Stimulated activated CD4-positive, alpha-beta T cell treated with anti-CD3 and anti-CD28 coated beads, Interleukin-1b, Interleukin-23, amount 100 ng/mL, for 4 hours (primary cell): ENCODE measurements at places on chromosomes 6 and 20.

DNA sequence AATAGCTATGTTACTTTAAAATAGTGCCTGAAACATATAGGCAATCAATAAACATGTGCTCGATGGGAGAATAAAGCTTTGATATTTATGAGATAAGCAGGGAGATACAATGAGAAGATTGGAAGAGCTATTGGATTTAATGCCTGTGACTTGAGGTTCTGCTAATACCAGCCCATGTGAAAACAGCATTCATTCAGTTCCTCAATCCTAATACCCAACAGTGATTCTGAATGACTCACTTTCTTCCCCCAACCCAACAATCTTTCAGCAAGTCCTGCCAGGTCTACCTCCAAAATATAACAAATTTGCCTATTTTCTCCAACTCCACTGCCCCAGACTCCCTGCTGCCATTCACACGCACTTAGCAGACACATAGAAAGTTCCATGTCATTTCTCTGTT is 26.6 kb upstream of the KLHL31 start:
- DNase-seq: no peak

GRCh38 chr20:36861875-36862801 is 13.8 kb upstream of the TLDC2 start:
- no peak for DNase-seq

GRCh38 chr6:35397806-35398418 is 54.2 kb upstream of the FANCE start:
- DNase-seq: no peak

- DNase-seq: no peak
Measured at GRCh38 chr20:41009946-41010345, 18.7 kb upstream of the TOP1 start.

- no peak for DNase-seq
Measured at GRCh38 chr20:11451793-11452291, 465.9 kb upstream of the BTBD3 start.

DNA sequence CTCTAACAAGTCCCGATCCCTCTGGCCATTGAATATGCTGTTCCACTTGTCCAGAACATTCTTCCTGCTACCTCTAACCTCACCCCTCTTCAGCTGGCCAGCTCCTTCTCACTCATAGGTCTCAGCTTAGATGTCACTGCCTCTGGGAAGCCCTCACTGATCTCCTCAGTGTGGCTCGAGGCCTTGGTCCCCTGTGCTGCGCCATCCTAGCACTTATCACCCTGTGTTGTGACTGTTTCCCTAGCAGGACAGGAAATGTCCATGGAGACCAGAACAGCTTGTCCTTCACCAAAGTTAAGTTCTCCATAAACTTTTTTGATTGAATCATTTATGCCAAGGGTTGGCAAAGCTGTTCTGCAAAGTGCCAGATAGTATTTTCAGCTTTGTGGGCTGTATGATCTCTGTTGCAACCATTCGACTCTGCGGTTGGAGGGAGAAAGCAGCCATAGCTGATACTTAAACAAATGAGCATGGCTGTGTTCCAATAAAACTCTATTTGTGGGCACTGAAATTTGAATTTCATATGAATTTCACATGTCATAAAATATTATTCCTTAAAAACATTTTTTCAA is 6.5 kb upstream of the BNIP5 start:
- DNase-seq: no peak

GRCh38 chr20:62577490-62577836 is 64.8 kb upstream of the SLCO4A1 start:
- no peak for DNase-seq

DNA sequence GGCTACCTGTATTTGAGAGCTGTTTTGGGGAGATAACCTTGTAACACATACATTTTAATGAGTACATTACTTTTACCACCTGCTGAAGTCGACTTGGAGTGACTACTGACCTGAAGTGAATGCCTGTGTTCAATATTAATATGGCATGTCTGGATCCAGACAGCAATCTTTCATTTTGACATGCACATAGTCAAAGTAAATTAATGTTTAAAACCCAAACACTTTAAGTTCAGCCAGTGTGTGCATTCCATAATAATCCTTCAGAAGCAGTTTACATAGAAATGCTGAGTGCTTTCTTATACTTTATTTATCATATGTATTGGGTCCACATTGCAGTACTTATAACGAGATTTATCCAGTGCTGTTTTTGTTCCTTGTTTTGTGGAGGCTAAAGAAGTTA is 38.0 kb downstream of the CDKAL1 start:
- no peak for DNase-seq

DNA sequence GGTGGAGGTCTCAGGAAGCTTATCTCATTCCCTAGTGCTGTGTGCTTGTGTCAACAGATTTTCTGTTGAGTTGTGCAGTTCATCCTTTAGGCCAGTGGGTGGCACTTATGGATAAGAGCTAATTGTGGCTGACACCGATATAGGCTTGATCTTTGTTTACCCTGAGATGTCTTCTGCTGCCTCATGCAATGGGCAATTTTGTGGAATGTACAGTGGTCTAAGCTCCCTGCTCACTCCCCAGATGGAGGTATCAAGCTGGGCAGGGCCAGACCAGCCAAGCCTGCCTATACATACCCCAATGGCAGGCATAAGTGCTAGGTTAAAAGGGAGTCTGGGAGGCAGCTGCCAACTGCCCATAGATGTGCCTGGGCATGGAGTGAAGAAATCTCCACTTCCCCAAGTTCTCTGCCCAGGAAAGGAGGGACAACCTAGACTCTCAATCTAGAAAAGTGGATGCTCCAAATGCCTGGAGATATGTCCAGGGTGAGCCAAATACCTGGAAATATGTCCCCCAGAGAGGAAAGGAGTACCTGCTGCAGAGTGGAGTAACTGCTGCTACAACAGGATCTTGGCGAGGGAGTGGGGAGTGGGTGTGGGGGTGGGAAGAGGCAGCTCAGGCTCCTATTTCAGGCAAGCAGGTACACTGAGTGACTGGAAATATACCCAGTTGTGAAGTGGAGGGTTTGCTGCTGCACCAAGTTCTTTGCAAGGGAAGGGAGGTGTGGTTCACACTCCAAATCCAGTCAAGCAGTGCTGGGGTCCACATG is 53.2 kb upstream of the ARG1 start:
- DNase-seq: no peak

- DNase-seq: no peak
Measured at GRCh38 chr6:164925681-164926530, 383.5 kb downstream of the C6orf118 start.

- no peak for DNase-seq
Measured at GRCh38 chr6:84688141-84688873, 76.1 kb downstream of the TBX18 start.

- no peak for DNase-seq
Measured at GRCh38 chr6:127299522-127300240, 33.0 kb downstream of the RNF146 start.

DNA sequence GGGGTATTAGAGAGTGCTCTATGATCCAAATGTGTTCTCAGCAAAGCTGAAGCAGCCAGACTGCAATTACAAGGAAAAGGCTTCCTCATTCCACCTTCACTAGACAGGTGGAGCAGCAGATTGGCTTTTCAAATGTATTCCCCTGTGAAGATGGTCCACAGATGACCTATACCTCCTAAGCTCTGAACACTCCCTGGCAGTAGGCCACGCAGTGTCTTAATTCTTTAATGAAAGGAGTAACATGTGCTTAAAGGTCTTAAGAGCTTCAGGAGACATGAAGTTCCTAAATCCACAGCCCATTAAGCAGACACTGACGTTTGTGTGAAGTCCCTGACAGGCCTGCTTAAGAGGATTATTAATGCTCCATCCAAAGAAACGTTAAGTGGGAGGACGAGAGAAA is 138.9 kb upstream of the NUP153 start:
- DNase-seq: no peak

DNA sequence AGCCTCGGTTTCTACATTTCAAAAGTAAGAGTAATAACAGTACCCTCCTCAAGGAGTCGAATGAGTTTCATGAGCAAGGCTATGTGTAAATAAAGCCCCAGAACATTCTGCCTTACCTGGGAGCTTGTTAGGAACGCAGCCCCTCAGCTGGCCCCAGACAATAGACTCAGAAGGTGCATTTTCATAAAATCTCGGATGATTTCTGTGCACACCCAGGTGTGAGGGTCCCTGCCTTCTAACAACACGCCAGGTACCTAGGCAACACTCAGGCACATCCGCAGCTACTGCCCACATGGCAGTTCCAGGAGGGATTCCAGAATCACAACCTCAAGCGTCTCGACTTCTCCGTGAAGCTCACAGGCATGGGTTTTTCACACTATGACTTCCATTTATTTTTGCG is 226.5 kb upstream of the CDH4 start:
- DNase-seq: no peak
